Smooth muscle cell of the coronary artery (primary cell): ENCODE measurements at places on chromosomes 1 and 21. TPM values are rescaled to one million over a fixed set of nuclear protein-coding genes. Genes with fewer than 3 reads are reported as not detected.

Gene FTCD
- total RNA-seq: 0.08 TPM in 1 of 2 replicates, not detected in the other

Gene EIF3I
- 412 and 639 TPM in 2 replicates for total RNA-seq

Gene OR2T29
- total RNA-seq: not detected in 2 replicates

Gene FAM72C
- total RNA-seq: 0.12 and 0.23 TPM in 2 replicates

Gene LRIG2
- total RNA-seq: 6.8 and 7.1 TPM in 2 replicates

Gene TNFRSF18
- total RNA-seq: not detected in 2 replicates

Gene KCNA3
- total RNA-seq: 1.4 TPM in 1 of 2 replicates, not detected in the other

Gene OR2L13
- not detected in 2 replicates for total RNA-seq

Gene ATP1B1
- total RNA-seq: 1.3 and 11.1 TPM in 2 replicates

Gene BRINP2
- total RNA-seq: not detected in 2 replicates

Gene KCNK2
- total RNA-seq: 24.9 TPM in 1 of 2 replicates, not detected in the other
